ENCODE measurements at places on chromosomes 7 and 10. TPM values are rescaled to one million over a fixed set of nuclear protein-coding genes. Genes with fewer than 3 reads are reported as not detected.
A peak's percentile ranks its signal among the peaks of the same experiment; 100 is the strongest.

Gene ABCB4
- total RNA-seq: not detected

DNA sequence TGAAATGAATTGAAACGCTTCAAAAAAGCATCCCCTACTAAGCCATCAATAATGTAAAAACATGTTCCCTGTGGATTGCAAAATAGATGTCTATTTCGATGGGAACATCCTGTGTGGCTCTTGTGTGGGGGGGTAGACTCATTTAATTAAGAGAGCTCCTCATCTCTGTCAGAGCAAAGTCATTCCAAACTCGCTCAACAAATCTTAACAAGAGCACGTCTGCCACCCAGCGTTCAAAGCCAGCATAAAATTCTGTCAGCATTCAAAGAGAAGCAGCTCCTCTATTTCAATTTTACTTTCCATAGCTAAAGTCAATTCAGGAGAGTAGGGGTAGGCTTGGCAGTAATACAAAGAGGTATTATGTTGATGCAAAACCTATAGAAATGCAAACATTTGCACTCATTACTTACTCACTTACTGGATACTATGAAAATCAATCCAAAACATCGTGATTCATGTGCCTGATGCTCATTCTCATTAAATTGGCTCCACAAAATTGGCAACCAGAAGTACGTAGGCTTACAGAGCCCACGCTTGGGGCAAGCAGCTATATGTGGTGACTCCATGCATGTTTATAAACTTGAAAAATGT is 114.9 kb downstream of the IPMK start:
- peak; percentile 44 for DNase-seq

DNA sequence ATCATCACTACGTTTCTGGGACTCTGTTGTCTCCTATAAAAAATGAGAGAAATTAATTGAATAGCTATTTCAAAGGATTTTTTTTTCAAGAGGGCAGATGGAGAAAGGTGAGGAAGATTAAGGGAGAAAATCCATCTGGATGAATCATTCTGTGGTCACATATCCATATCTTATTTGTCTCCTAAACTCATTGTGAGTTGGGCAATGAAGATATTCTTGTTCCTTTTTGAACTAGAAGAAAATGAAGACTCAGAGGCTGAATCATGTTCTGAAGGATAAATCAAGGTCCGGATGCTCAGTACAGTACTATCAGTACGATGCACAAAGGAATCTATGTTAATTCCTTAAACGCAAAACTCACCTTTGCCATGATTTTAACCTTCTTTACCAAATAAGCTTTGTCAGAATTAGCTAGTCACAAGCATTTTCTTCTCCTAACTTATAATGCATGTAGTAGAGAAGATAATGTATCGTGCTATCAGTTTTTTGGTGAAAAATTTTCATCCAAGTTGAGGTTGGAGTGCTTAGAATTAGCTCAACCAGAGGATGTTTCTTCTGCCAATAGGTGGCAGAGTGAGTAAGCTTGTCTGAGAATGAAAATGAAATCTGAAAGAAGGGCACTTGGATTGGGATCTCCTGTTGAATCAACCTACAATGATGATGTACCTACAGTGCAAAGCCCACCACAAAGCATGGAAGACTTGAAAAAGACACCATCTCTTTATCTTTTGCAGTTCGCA is 446.9 kb downstream of the KIF20B start:
- no peak for DNase-seq

- DNase-seq: no peak
Measured at GRCh38 chr10:96468845-96469244, 44.9 kb downstream of the TLL2 start.

GRCh38 chr10:50596456-50596855 is 27.3 kb downstream of the SGMS1 start:
- DNase-seq: no peak

DNA sequence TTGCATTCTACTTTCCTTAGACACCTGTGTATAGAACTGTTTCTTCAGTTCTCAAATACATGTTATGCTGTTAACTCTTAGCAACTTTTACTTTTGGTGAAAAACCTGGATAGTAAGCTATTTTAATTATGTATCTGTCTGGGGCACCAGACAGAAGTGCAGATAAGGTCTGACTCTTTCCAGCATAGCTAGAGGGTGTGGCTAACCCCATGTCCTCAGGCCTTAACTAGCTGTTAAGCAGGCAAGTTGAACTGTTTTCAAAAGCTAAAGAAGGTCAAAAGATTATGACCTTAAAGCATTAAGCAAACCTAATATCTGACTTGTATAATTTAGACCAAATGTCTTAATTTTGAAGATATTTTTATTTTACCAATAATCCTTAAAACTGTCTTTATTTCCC is 45.1 kb upstream of the INHBA start:
- no peak for DNase-seq

Gene HYAL4
- total RNA-seq: not detected

DNA sequence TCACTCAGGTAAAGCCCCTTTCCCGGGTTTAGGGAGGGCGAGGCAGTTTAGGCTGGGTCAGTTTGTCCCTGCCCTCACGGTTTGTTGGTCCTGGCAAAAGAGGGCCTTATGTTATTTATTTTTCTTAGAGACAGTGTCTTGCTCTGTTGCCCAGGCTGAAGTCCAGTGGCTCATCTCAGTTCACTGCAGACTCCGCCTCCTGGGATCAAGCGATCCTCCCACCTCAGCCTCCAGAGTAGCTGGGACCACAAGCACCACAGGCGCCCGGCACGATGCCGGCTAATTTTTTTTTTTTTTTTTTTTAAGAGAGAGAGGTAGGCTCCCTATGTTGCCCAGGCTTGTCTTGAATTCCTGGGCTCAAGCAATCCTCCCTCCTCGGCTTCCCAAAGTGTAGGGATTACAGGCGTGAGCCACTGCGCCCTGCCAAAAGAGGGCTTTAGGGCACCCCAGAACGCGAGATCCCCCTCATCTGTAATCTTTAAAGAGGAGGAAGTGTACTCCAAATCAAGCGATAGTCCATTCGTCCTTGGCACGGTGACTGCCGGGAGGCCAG is 626 bp upstream of the BMS1 start:
- no peak for DNase-seq

- no peak for DNase-seq
Measured at GRCh38 chr10:23432639-23433038, 6.2 kb upstream of the OTUD1 start.

- DNase-seq: no peak
Measured at GRCh38 chr10:87550741-87551140, 46.0 kb downstream of the MINPP1 start.

Gene OR2A12
- total RNA-seq: not detected

Gene HOXA7
- total RNA-seq: not detected

GRCh38 chr10:133167693-133168616 is 7.9 kb downstream of the KNDC1 start:
- DNase-seq: no peak

GRCh38 chr7:33601101-33601500 is 304.2 kb upstream of the BMPER start:
- no peak for DNase-seq

GRCh38 chr10:113612154-113612553 is 51.7 kb downstream of the NRAP start:
- no peak for DNase-seq

- DNase-seq: no peak
Measured at GRCh38 chr7:27173956-27174873, at the start of gene HOXA10. TSS of gene HOXA10 (minus strand) at chr7:27174320. CDS start at chr7:27174306, 14 bp downstream.

DNA sequence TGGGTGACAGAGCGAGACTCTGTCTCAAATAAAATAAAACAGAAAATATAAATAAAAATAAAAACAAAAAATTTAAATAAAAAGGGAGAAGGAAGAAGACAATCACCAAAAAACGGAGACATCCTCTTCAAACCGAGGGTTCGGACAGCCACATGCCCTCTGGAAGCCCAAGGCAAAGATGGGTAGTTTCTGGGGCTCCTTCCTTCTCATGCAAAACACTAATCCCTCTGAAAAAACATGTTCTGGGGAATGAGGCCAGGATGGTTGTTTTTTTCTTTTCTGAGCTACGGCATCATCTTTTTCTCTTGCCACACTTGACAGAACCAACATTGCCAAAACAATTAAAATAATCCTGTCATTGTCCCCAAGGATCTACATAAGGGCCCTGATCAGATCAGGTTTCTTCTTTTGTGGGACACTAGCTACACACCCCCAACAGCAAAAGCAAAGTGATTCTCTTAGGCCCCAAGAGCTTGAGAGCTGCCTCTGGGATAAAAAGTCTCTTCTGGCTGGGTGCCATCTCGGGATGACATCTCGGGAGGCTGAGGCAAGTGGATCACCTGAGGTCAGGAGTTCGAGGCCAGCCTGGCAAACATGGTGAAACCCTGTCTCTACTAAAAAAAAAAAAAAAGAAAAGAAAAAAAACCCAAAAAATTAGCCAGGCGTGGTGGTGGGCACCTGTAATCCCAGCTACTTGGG is 14.2 kb upstream of the POR start:
- DNase-seq: no peak

- no peak for DNase-seq
Measured at GRCh38 chr10:112168733-112169132, 14.8 kb downstream of the GPAM start.

Gene KLLN
- total RNA-seq: 0.95 TPM

Gene FGFBP3
- total RNA-seq: 1.3 TPM

DNA sequence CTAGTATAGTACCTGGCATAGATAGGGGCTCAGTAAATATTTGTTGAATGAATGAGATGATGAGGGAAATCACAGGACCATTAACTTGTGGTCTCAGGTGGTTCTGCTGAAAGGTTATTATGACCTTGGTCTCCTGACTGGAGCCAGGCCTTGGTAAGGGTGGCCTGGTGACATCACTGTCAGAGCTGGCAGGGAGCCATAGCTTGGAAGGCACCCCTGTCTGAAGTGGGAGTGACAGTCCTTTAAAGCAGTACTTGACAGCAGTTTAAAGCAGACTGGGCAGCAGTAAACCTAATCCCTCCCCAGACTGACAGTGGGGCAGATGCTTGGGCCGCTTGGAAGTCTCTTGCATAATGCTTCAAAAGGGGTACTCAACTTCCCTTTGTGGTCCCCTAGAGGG is 13.4 kb downstream of the DPCD start:
- DNase-seq: no peak

DNA sequence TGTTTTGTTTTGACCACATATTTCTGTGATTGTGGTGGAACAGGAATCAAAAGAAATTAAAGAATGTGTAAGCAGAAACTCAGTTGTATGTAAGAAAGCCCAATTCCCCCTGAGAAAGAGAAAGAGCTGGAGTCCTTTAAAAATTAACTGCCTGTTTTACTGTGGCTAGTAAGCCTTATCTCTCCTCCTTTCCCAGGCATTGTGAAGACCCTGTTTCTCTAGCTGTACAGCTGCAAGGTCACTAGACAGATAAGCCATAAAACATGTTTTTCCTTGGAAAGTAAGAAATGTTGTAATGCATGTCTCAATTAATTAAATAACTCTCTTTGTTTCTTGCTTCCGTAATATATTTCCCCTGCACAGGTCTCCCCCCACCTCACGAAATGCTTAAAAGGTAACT is 53.5 kb downstream of the OR13A1 start:
- DNase-seq: no peak

GRCh38 chr10:73931767-73932619 is 21.1 kb downstream of the PLAU start:
- DNase-seq: peak; percentile 72

GRCh38 chr10:75049316-75050148 is 61.9 kb upstream of the SAMD8 start:
- no peak for DNase-seq

Gene PNLIPRP3
- total RNA-seq: not detected

DNA sequence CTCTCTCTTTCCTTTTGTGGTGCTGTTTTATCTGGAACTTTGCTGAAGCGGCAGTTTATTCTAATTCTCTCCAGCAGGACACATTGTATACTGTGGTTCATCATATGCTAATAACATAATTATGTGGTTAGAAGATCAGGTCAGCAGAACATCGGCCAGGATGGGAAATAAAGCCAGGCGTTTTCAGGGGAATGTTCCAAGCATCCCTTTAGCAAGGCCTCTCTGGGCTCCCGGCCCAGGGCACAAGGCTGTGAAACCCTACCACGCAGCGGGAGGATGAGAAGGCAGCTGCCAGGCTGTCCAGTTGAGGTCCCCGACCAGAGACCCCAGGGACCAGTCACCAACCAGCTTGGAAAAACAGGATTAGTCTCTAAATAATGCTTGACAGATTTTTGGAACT is 112.2 kb upstream of the GALNT17 start:
- DNase-seq: no peak

- DNase-seq: no peak
Measured at GRCh38 chr7:22867003-22867402, 44.4 kb upstream of the TOMM7 start.

- no peak for DNase-seq
Measured at GRCh38 chr7:121271916-121272315, 56.9 kb upstream of the WNT16 start.

Gene OLAH
- 4.2 TPM for total RNA-seq

DNA sequence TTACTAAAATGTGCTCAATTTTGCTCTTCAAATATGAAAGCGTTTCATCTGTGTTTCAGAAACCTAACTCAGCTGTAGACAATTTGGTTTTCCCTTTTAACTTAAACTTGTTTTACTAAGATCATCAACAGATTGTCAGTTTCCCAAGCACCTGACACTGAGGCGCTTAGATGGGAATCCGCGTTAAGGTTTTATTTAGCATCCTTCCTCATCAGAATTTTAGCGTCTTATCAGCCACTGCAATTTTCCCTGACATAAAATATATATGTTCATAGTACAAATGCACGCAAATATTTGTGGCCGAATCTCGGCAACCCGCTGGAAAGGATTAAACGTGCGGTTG is 1.2 kb downstream of the SGCE start:
- DNase-seq: no peak

- no peak for DNase-seq
Measured at GRCh38 chr7:121401896-121402295, 5.8 kb upstream of the FAM3C start.

- no peak for DNase-seq
Measured at GRCh38 chr7:123972045-123972444, 47.0 kb downstream of the SPAM1 start.

- peak; percentile 54 for DNase-seq
Measured at GRCh38 chr10:62732841-62733653, 71.5 kb upstream of the ADO start.

- no peak for DNase-seq
Measured at GRCh38 chr10:126247446-126247975, 140.8 kb downstream of the ADAM12 start.

Gene UNC5B
- not detected for total RNA-seq

- no peak for DNase-seq
Measured at GRCh38 chr7:121041516-121042148, 53.1 kb downstream of the CPED1 start.

Gene MMP21
- total RNA-seq: not detected

All from activated CD4-positive, alpha-beta memory T cell treated with anti-CD3 and anti-CD28 coated beads, Interleukin-2, amount 10 ng/mL, durations not matched to agents 7 days and 5 days (primary cell).